ENCODE measurements at places on chromosomes 16 and 17.

DNA sequence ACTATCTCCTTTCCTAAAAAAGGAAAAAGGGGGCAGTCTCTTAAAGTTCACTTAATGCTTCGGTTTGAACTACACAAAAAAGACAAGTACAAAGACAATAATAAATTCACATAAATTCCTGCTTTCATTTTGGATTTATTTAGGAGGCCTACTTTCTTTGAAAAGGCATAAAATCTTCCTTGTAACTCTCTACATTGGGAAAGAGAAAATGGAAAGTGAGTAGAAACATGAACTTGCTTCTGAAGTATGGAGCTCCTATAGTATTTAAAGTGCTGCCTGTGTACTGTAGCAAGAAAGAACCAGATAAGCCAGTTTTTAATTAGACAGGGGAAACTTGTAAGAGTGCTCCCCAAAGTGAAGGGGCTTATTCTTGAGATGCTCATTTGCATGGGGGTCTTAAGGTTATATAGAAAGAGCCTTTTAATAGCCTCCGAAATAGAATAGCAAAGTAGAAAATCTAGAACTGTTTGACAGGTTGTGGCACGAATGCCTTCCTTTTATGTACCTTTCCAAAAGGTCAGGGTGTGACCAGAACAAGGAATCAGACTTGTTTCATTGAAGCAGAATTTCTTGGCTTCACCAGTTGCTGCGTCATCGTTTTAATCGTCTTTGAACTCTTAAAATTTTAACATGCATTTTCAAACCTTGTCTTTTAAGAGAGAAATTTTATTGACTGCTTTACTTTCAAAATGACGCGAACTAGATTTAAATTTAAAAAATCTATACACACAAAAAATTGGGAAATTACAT, 12.9 kb downstream of the GAN start:
- no peak for DNase-seq

GRCh38 chr16:77885571-77886295, 97.4 kb downstream of the VAT1L start:
- DNase-seq = no peak

GRCh38 chr17:15262291-15263205, 2.6 kb downstream of the PMP22 start:
- DNase-seq = no peak

DNA sequence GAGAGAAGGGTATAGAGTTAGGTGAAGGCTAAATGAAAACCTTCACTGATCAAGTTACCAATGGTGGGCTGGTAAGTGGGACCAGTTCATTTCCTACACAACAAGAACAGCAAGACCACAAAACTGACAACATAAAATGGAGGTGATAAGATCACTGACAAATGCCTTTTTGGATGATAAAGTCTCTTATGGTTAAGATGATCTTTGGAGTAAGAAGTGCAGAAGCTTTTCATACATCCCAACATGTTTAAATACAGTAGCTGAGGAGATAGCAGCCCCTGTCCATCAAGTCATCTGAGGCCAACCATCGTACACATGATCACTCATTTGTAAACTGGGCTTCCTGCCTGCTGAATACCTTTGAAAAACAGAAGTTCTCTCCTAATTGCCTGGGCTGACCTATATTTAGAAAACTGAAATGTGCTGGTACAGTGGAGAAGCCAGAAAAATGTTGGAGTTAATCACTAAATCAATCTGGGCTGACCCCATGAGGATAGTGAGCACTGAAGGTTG, 259.0 kb upstream of the ZFHX3 start:
- no peak for DNase-seq

- no peak for DNase-seq
These were observed 20.2 kb downstream of the IL21R start for GRCh38 chr16:27421961-27422740.

GRCh38 chr17:65902155-65902554, 289.8 kb downstream of the CEP112 start:
- no peak for DNase-seq

DNA sequence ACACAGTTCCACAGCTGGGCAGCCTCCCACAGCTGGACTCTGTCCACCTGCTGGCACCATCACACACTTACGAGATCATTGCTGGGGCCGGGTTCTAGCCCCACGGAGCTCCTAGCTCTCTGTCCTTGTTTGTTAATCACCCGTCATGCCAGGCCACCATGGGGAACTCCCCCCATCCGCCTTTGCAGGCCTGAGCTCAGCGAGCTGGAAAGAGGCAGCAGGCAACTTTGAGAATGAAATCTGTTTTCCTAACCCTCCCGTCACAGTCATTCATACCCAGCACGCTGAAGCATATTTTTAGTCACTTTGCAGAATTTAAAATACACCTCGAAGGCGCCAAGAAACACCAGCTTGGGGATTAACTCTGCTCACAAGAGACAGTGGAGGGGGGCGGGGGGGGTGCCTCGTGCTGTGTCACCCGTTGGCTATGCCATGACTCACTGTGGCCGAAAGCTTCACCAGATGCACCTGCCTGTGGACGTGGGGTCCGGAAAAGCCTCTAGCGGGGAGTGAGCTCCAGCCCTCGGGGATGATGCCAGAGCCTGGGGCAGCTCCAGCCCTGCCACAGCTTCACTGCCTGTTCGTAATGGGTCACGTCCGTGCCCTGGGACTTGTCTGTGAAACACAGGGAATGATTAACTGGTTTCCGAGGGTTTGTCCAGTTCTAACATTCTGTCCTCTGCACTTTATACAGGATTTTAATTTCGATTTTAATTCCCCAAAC, 1.4 kb upstream of the SPNS2 start:
- no peak for DNase-seq

GRCh38 chr17:4852567-4853207, 19.5 kb downstream of the MINK1 start:
- no peak for DNase-seq

DNA sequence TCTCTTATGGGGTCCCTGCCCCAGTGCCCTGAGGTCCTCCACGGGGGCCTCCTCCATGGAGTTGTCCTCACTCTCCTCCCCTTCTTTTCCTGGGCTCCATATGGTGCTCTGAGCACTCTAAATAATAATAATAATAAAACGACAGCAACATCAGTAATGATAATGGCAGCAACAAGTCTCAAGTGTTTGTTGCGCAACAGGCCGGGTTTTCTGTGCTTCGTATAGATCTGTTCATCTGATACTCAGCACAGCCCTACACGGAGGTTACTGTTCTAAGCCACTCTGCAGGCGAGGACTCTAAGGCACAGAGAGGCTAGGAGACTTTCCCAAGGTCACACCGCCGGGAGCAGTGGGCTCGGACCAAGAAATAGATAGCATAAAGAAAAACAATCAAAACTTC, 13.7 kb downstream of the CIBAR2 start:
- no peak for DNase-seq

- DNase-seq = no peak
These were observed 33.9 kb upstream of the SEC14L1 start for GRCh38 chr17:77106874-77107358.

DNA sequence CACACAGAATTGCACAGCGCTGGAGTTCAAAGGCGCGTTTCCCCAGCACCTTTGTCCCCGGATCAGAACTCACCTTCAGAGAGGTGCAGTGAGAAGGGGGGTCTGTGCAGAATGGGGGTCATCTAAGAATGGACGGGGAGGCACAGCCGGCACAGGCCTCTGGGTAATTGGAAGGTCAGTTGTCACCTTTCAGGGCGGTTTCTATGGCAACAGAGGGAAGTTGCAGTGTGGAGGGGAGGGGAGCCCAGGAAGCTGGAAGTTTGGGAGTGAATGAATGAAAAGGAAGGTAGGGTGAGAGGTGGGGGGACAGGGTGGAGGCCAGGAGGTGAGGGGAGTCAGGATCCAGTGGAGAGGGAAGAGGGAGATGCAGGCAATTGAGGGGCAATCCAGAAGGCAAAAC, 12.4 kb upstream of the KCNG4 start:
- DNase-seq = no peak

DNA sequence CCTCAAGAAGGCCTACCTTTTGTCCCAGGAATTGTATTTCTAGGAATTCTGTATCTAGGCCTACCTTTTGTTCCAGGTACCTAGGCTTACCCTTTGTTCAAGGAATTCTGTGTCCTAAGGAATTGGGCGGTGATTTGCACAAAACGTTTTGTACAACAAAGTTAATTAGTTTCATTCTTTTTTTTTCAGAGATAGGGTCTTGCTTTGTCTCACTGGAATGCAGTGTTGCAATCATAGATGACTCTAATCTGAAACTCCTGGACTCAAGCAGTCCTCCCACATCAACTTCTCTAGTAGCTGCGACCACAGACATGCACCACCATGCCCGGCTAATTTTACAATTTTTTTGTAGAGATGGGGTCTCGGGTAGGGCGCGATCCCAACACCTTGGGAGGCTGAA, 7.0 kb downstream of the CDR2L start:
- no peak for DNase-seq

DNA sequence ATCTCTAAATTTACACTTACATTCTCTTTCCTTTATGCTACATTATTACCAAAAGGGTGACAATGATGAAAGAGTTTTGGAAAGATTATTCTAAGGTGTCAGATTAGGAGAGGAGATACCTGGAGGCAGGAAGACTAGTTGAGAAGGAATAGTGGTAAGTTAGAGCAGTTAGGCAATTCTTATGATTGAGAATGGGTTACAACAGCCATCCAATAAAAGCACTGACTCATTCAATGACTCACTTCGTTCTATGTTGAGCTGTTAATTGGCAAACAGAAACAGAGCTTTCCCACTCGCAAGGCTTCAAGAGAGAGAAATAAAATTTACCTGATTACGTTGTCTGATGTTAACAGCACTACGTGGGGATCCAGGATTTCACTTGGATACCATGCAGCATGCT, 5.8 kb downstream of the NUP88 start:
- DNase-seq = peak; percentile 45

DNA sequence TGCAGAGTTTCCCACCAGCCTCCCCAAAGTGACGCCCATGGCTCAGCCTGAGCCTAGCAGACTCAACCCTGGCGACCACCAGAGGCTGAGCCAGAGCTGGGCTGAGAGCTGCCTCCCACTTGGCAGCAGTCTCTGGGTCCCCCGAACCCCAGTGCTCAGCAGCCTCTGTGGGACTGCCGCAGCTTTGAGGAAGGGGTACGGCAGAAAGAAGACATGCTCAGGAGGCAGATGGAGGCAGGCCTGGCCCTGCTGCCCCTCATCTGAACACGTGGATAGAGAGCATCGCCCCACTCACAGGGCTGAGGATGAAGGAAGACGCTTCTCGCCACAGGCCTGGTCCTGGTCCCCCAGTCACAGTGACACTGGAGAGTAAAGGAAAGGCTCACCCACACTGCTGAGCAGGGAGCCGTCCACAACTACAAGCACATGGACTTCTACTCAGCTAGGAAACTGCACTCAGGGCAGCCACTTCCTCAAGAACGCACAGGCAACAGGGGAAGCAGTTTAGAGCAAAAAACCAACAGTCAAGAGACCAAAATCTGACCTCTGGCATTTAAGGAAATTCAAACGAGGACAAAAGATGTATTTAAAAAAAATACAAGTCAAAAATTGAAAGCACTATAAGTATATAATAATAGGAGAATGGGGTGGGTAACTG, 45.2 kb upstream of the GSG1L start:
- DNase-seq = no peak

DNA sequence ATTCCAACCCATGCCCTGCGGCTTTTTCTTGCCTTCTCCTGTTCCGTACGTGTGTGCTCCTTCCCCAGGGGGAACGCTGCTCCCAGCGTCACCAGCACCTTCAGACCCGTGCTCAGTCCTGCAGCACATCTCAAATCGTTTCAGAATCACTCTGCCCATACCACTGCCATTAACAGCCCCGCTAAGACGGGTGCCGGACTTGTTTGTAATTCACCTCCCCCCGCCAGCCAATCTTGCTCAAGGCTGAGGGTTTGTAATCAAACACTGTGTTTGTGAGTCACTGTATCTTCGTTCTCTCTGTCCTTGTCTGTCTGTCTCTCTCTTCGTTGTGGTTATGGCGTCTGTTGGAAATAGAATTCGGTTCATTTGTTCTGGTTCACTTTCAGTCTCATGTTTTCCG, 17.3 kb downstream of the CARD14 start:
- no peak for DNase-seq

- no peak for DNase-seq
These were observed 5.8 kb downstream of the SEZ6L2 start for GRCh38 chr16:29893553-29893952.

- DNase-seq = no peak
These were observed 4.9 kb upstream of the LYRM9 start for GRCh38 chr17:27898096-27898495.

- DNase-seq = no peak
These were observed 20.4 kb downstream of the NFATC3 start for GRCh38 chr16:68105611-68106010.

- peak; percentile 2 for DNase-seq
These were observed 72.1 kb upstream of the RCVRN start for GRCh38 chr17:9977180-9977575.

DNA sequence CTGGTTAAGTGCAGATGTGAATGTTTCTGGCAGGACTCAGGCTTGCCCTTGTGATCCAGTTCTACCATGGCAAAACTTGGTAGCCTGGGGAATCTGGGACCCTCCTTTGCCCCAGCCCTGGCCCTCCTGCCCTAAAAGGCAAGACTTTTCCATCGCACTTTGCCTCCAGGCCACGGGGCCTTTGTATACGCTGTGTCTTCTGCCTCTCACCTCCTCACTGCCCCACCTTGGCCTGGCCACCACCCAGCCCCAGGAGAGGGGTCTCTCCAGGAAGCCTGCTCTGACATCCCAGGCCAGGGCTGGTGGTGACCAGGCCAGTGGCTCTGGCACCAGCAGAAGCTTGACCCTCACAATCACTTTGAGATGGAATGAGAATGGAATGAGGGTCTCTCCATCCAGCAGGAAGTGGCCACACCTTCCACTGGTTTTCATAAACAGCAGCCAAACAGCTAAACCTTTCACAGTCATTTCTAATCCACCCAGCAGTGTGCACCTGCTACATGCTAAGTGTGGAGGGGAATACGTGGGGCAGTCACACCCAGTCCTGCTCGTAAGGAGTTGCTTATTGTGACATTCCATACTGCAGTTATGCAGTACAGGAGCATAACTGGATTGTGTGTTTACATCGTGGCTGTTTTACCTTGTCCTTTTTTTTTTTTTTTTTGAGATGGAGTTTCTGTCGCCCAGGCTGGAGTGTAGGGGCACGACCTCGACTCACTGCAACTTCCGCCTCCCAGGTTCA, 1.6 kb upstream of the MRPL38 start:
- no peak for DNase-seq

DNA sequence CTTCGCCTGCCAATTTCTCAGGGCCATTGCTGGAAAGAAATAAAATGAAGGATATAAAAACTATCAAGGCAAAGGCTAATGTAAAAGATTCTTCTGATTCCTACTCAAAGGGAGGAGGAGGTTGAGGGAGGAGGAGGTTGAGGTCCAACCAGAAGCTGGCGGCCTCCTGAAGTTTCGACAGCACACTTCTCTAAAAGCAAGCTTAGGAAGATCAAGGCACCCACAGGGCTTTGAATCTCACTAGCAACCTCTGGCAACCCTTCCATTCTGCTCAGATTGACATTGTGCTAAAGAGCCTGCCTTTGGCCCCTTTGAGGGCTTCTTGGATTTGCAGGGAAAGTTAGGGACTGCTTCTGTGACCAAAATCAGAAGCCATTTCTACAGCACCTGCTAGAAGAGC, 81.5 kb upstream of the TNRC6C start:
- no peak for DNase-seq

- DNase-seq = no peak
These were observed 12.3 kb downstream of the CD7 start for GRCh38 chr17:82304826-82305726.

GRCh38 chr16:74865922-74866598, 91.4 kb upstream of the FA2H start:
- no peak for DNase-seq

Data from activated CD4-positive, alpha-beta T cell treated with anti-CD3 and anti-CD28 coated beads, Interleukin-2, Interleukin-4, amounts not matched to agents 100 ng/mL and 50 ng/mL, durations not matched to agents 16 hours and 8 hours (primary cell).